Posterior cingulate gyrus (tissue), 11 donors: ENCODE measurements at places on chromosomes 3 and 15.
A peak's percentile ranks its signal among the peaks of the same experiment; 100 is the strongest.

DNA sequence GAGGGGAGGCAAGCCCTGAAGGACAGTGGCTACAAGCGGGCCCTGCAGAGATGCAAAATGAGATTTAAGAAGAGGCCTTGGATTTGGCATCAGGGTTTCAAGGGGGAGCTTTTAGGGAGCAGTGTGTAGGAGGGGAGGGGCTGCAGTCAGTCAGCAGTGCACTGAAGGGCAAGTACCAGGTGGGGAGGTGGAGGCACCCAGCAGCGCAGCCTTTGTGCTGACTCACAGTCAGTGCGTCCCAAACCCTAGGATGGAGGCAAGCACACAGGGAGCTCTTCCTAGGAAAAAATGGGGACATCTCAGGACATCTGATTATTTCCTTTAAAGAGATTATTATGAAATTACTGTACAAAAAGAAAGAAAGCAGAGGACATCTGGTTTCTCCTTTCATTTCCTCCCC, 80.0 kb downstream of the AAGAB start:
- no peak for DNase-seq

DNA sequence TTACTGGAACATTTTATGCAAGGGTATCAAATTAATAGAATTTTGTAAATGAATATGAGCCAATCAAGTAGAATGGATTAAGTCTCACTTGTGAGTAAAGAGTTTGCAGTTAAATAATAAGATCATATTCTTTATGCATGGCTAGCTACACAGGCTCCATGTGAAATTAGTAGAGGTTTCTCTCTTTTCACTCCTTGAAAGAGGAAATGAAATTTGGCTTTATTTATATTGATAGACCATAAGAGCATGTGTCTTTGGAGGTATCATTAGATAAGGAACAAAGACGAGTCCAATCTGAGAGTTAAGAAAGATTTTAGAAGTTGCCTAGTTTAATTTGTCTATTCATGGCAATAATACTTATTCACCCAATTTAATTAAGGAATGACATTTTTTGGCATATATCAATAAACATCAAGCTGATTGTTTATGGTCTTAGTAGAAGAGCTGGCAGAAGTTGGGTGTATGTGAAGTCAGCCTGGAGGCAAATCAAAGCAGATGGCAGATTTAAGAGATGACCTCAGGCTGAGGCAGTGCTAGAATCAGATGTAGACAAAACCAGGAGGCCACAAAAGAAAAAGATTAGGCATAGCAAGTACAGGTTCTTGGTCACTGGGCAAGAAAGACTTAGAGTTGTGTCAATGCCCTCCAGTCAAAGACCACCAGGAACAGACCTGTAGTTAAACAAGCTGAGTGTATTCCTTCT, 406.5 kb upstream of the ARHGEF26 start:
- DNase-seq, result no peak

DNA sequence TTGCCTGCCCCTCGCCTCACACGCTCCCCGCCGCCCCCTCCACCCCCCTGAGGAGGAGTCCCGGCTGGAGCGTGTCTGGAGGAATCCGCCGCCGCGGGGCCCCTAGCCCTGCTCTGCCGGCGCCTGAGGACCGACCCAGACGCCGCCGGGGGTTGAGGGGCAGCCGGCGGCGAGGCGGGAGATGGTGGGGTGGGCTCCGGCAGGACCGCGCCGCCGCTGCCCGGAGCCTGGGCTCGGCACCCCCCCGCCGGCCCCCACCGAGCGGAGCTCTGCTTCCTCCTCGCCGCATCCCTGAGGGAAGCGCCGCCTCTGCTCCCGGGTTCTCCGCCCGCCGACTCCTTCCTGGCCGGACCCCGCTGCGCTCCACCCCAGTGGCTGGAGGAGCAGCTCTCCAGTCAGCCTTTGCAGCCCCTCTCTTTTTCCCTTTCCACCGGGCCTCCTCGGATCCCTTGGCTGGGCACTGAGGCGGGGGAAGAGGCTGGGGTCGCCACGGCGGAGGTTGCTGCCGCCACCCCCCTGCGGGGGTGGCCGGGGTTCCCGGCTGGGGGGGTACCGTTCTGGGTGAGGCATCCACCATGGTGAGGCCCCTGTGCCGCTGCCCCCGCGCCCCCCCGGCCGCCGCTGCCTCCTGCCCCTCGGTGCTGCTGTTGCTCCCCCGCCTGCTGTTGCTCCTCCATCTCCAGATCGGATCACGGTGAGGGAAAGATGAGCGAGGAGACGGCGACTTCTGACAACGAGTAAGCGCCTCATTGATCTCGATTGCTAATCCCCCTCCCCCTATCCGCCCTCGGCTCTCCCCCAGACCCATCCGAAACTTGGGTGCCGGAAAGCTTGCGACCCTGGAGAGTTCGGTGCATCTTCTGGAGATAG, at the start of gene SPRED1:
Gene SPRED1, plus strand, starts transcription at position 356 of the 870 bp plus-strand sequence. Its CDS starts 350 bp downstream, at position 706.
- peak; percentile 56 for DNase-seq

- DNase-seq, result no peak
These were observed 30.0 kb upstream of the SLC41A3 start for GRCh38 chr3:126113733-126114442.

GRCh38 chr3:14141602-14142341, 16.9 kb downstream of the TMEM43 start:
- no peak for DNase-seq

DNA sequence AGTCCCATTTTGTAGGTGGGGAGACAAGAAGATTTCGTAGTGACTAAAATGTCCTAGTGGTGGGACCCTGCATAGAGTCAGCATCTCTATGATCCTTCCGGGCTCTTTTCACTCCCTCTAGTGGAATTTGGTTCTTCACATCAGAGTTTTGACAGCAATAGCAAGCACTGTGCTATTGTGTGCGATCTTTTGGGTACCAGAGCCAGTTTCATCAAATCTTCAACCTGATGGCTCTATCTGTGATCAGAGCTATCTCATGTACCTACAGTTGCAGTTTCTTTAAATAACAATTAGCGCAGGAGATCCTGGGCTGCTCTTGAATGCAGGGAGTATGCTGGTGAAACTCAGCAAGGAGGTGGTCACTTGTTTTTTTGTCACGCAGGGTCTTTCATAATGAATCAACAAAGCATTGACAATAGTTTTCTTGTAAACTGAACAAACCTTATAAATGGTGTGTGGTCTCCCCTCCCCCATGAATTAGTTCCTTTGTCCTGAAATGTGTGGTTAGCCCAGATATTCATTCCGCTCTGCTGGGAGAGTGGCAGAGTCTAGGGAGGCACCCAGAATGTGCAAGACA, 257.2 kb upstream of the SOX2 start:
- DNase-seq, result no peak

DNA sequence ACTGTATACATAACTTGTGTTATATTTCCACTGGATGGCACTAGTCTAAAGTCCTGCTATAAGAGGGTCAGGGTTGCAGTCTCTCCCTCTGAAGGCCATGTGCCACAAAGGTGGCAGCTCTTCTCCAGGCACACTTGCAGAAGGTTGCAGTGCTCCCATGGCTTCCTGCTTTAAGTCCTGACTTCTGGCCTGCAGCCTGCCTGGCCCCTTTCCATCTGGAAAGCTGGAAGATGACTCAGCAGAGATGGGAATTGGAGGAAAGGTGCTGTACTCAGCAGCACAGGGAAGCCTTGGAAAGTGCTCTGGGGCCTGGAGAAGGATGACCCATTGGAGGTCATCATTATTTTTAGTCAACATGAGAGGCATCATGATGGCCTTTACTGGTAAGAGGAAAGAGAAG, 40.9 kb upstream of the MRPL3 start:
- DNase-seq, result no peak

GRCh38 chr15:77554306-77555080, 78.2 kb downstream of the LINGO1 start:
- peak; percentile 73 for DNase-seq

DNA sequence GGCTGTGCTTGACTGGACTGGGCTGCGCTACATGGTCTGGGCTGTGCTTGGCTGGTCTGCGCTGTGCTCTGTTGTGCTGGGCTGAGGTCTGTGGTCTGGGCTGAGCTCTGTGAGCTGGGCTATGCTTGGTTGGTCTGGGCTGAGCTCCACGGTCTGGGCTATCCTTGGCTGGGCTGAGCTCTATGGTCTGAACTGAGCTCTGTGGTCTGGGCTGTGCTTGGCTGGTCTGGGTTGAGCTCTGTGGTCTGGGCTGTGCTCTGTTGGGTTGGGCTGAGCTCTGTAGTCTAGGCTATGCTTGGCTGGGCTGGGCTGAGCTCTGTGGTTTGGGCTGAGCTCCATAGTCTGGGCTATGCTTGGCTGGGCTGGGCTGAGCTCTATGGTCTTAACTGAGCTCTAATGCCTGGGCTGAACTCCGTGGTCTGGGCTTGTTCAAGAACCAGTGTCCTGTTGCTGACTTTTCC, 92.0 kb downstream of the PLXNA1 start:
- no peak for DNase-seq

DNA sequence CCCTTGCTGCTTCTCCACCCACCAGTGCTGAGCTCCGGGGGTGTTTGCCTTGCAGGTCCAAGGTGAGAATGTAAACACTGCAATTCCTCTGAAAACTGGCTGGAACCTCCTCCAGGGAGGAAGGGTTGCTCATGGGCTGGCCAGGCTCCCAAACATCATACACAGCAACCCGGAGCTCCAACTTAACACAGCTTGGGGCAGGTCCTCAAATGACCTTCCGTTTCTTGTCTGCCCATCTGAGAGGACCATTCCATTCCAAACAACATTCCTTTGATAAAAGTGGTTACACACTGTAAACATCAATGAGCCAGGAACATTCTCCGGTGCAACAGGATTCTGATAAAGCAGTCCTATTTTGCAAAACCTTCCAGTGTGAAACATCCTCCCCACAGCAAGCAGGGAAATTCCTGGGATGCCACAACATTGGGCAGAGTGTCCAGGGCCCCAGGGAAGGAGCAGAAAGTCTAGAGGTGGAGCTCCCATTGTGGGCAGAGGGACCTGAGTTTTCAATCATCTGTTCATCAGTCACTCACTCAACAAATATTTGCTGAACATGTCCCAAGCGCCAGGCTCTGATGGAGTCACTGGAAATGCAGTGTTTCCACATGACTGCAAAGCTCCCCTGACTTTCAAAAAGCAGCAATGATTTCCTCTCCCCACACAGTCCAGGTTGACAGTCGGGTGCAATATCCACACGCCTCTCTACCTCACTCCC, 7.3 kb upstream of the HEG1 start:
- no peak for DNase-seq

DNA sequence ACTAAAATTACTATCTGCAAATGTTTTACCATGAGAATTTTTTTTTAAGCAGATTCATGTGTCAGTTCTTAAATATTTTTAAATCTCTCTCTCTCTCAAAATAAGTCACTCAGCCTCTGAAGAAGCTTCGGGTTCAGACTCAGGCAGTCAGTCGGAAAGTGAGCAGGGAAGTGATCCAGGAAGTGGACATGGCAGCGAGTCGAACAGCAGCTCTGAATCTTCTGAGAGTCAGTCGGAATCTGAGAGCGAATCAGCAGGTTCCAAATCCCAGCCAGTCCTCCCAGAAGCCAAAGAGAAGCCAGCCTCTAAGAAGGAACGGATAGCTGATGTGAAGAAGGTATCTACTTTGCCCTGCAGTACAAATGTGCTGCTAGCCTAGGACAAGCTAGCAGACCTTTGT, 24.1 kb downstream of the CHD2 start:
- peak; percentile 22 for DNase-seq

- DNase-seq, result no peak
These were observed 15.5 kb upstream of the ANXA2 start for GRCh38 chr15:60413231-60413824.

- peak; percentile 93 for DNase-seq
These were observed 30.5 kb upstream of the SRP14 start for GRCh38 chr15:40069178-40070165.

DNA sequence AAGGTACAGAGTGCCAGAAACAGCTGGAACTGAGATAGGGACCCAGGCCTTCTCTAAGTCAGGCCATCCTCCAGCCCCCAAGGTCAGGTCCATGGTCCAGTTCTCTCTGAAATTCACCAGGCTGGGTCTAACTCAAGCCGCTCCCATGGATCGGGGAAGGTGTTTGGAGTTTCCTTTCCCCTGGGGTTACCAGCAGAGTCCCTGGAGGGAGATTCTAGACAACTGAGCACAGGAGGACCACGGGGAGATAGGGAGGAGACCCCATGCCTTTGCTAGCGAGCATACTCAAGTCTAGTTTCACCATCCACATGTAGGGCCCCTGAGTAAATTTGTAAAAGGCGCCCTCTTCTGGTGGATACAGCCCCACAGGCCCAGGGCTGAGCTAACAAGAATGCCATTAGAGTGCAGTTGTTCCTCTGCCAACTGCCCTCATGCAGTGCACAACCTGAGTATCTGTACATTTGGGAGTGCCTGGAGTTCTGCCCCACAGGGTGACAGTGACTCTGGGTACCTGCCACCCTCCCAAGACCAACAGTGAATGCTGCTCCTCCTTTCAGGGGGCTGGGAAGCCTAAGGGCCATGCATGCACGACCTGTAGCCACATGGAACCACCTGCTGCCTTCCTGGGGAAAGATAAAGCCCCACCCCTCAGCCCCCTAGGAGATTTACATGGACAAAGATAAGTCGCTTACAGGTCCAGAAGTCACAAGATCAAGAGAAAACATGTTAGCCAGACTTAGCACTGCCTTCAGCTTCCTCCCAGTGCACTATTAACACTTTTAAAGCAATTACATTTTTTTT, 89.0 kb downstream of the IQSEC1 start:
- peak; percentile 81 for DNase-seq

DNA sequence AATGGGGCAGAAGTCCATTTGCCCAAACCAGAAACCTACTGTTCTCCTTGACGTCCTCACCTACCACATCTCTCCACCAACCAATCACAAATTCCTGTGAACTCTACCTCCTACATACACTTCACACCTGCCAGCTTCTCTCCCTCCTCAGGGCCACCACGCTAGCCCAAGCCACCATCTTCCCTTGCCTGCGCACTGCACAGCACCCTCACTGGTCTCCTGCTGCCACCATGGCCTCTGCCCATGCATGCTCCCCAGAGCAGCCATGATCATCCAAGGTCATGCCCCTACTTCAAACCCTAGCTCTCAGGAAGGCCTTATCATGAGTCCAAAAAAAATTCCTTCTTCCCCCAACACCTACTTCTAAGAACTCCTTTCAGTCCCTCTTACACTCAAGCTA, 1.1 kb upstream of the EPHB3 start:
- DNase-seq, result peak; percentile 56

DNA sequence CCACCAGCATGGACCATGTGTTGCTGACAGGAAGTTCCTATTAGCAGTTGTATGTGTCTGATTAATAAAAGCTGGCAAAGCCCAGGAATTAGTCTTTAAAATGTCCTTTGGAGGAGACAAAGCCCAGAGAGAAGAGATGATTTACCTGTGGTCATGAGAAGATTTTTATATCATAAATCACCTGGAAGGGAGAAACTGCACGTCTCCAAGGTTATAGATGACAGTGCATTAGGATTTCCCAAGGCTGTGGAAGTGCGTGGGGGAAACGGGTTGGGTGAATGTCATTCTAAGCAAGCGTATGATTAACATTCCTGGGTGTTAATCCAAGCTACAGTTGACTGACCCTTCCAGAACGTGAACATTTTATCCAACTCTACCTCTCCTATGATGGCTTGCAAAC, 76.6 kb downstream of the SLC6A11 start:
- DNase-seq, result no peak

- DNase-seq, result no peak
These were observed 8.6 kb downstream of the RHCG start for GRCh38 chr15:89487791-89488190.

- DNase-seq, result no peak
These were observed 2.0 kb downstream of the ARID3B start for GRCh38 chr15:74543043-74543422.
